ENCODE measurements at places on chromosomes 7 and 10.

- DNase-seq, result no peak
Observed at GRCh38 chr10:119070395-119071165, 10.0 kb downstream of the EIF3A start.

GRCh38 chr7:49766966-49767365, 6.5 kb upstream of the VWC2 start:
- no peak for DNase-seq

DNA sequence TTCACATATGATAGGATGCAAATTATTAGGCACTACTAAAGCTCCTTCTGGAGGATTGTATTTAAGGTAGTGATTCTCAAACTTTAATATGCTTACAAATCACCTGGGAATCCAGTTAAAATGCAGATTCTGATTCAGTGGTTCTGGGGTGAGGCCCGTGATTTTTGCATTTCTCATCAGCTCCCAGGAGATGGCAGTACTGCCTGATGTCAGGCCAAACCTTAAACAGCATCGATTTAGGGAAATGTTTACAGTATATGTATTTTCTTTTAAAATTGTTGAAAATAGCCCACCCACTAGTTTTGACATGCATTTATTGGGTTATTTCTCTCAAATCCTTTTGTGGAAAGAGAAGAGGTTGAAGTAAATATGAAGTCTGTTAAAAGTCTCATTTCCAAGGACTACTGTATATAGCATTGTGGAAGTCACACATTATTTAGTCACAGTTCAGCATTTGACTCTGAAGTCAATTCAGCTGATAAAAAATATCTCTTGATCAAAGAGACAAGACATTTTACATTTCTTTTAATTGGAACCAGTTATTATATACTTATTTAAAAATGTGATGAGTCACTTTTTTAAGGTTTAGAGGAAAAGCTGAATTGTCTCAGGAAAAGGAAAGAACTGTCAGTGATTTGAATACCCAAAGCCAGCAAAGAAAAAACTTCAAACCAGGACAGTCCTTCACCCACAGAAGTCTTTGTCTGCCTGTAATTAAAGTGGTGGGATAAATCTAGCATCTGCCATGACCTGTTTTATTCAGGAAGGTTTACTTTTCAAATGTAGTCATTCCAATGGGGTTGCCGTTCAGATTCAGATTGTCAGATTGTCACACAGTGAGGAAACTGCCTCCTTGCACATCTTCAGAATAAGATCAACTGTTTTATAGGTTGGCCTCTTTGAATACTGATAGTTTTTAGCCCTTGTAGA, 21.1 kb upstream of the HBP1 start:
- no peak for DNase-seq

DNA sequence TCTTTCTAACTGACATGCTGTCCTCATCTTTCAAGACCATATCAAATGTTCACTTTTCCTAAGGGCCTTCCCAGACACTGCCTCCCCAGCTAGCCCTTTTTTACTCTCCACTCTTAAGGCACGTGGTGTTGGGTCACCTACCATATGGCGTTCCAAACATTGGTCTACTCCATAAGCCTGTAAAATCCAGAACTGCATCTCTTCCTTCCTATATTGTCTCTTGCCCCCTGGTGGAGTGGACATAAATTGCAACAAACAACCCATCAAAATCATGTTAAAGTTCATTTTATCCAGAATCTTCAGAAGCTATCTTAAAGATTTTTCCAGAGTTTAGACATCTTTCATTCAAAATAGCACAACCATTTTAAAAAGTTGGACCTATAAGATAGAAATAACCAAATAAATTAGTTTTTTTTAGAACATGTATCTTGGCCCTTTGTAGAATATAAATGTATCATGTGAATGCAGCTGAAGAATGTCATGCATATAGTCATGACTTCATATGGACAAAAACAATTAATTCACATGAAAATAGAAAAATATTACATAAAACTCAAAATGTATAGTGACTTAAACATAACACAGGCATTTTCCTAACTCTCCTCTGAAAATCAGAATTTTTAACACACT, 180.6 kb upstream of the CHRM2 start:
- DNase-seq, result no peak

Data from right cardiac atrium (tissue), 5 donors.